Colonic mucosa (tissue), 4 donors: ENCODE measurements at places on chromosomes 16 and 17. TPM values are rescaled to one million over a fixed set of nuclear protein-coding genes. Genes with fewer than 3 reads are reported as not detected.
A peak's percentile ranks its signal among the peaks of the same experiment; 100 is the strongest.

The KRT23 gene
- total RNA-seq: 1.2 TPM

The DNASE1L2 gene
- total RNA-seq: 0.85 TPM

The KRT34 gene
- not detected for total RNA-seq

The KRTAP2-1 gene
- total RNA-seq: not detected

The CYGB gene
- total RNA-seq: 9.9 TPM

- DNase-seq: no peak
Measured at GRCh38 chr16:78884204-78884603, 716.3 kb downstream of the MAF start.

GRCh38 chr16:81315271-81316175 lies 761 bp downstream of the GAN start:
- DNase-seq: peak; percentile 67

DNA sequence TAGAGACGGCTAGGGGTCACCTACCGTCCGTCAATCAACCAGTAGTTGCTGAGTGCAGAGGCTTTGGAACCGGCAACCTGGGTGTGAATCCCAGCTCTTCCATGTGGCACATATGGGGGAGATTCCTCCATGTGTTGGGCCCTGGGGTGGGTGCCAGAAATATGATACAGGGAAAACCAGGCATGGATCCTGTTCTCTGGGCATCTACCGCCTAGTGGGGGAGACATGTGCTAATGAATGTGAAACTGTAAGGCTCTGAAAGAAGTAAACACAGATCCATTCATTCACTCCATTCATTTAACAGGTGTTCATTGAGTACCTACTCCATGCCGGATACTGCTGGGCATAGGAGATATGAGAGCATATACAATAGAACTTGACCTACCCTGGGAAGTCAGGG lies 39.5 kb upstream of the SDK2 start:
- DNase-seq: no peak

DNA sequence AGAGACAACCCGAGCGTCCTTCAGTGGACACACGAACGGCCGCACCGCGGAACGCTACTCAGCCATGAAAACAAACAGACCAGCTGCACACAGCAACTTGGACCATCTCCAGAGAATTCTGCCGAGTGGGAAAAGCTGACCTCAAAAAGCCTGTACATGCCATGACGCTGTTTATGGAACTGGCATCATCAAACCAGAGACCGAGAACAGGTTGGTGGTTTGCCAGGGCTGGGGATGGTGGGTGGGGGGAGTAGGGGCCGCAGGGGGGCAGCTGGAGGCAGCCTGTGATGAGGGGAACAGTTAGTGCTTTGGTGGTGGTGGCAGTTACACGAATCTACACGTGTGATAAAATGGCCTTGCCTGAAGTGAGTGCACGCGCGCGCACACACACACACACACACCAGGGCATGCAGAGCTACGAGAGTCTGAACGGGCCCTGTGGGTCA lies 169.8 kb downstream of the LAT start:
- DNase-seq: no peak

GRCh38 chr17:39688475-39688835 lies 598 bp upstream of the PGAP3 start:
- DNase-seq: no peak

GRCh38 chr16:8905795-8906591 lies 23.8 kb downstream of the LITAFD start:
- DNase-seq: no peak

DNA sequence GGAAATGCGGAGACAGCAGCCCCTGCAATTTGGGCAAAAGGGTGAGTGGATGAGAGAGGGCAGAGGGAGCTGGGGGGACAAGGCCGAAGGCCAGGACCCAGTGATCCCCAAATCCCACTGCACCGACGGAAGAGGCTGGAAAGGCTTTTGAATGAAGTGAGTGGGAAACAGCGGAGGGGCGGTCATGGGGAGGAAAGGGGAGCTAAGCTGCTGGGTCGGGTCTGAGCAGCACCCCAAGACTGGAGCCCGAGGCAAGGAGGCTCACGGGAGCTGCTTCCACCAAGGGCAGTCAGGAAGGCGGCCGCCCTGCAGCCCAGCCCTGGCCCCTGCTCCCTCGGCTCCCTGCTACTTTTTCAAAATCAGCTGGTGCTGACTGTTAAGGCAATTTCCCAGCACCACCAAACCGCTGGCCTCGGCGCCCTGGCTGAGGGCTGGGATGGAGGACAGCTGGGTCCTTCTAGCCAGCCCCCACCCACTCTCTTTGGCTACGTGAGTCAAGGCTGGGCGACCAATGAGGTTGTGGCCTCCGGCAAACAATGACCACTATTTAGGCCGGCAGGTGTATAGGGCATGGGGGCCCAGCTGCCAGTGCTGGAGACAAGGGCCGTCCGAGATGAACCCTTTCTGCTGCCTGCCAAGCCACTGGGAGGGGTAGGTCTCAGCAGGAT lies 507 bp downstream of the SERPINF1 start:
- no peak for DNase-seq

DNA sequence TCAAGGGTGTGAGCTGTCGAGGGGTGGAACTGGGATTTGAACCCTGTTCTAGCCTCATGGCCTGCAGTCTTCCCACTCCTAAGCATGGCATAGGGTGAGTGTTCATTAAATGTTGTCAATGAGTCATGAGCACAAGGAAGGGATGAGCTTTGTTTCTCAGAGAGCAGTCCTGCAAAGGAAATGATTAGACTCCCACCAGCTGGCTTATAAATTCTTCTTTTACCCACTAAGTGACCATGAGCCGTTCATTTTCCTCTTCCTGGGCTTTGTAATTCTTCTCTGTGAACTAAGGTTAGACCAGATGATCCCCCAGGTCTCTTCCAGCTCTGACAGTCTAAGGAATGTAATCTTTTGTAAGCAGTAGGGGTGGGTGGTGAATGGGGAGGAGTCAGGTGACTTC lies 47.9 kb upstream of the HNF1B start:
- no peak for DNase-seq

GRCh38 chr17:59601130-59601529 lies 18.6 kb upstream of the CLTC start:
- no peak for DNase-seq

GRCh38 chr16:23902748-23903414 lies 67.1 kb downstream of the PRKCB start:
- no peak for DNase-seq

GRCh38 chr16:27506771-27507170 lies 42.9 kb downstream of the GTF3C1 start:
- DNase-seq: no peak

DNA sequence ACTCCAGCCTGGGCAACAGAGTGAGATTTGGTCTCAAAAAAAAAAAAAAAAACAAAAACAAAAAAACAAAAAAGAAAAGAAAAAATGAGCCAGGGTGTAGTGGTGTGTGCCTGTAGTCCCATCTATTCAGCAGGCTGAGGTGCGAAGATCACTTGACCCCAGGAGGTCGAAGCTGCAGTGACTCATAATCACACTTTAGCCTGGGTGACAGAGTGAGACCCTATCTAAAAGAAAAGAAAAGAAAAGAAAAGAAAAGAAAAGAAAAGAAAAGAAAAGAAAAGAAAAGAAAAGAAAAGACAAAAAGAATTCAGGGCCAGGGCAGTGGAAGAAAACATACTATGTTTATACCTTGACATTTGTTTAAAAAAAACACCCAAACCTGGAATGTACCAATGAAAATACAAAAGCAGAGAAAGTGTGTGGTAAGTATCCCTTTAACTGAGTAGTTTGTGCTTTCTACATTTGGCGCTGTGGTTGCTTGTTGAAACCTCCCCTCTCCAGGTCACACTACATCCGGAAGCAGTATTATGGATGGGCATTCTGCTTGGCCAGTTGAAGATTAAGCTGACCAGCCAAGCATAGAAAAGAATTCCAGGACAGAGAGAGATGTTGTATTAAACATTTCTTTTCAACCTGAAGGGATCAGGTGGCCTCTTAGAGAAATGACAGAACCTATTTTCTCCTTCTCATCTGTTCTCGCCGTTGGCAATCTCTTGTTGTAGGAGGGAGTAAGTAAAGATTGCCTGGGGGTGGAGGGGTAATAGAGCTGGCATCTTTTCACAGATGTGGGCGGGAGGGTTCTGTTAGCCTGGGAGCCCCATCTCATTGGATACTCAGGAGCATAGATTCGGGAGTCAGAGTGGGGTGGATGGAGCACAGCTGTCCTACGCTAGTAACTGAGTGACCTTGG lies 12.1 kb upstream of the PRKCB start:
- no peak for DNase-seq

- no peak for DNase-seq
Measured at GRCh38 chr16:57680842-57681375, 12.8 kb downstream of the ADGRG3 start.

- peak; percentile 81 for DNase-seq
Measured at GRCh38 chr16:11312718-11313492, 31.8 kb upstream of the PRM1 start.

GRCh38 chr16:81625544-81626153 lies 153.4 kb upstream of the PLCG2 start:
- peak; percentile 38 for DNase-seq

- DNase-seq: no peak
Measured at GRCh38 chr16:57532266-57532625, 4.1 kb downstream of the CCDC102A start.

GRCh38 chr16:48365025-48365600 lies 20.1 kb downstream of the SIAH1 start:
- DNase-seq: peak; percentile 40

- DNase-seq: no peak
Measured at GRCh38 chr17:49752508-49752907, 11.4 kb downstream of the FAM117A start.

DNA sequence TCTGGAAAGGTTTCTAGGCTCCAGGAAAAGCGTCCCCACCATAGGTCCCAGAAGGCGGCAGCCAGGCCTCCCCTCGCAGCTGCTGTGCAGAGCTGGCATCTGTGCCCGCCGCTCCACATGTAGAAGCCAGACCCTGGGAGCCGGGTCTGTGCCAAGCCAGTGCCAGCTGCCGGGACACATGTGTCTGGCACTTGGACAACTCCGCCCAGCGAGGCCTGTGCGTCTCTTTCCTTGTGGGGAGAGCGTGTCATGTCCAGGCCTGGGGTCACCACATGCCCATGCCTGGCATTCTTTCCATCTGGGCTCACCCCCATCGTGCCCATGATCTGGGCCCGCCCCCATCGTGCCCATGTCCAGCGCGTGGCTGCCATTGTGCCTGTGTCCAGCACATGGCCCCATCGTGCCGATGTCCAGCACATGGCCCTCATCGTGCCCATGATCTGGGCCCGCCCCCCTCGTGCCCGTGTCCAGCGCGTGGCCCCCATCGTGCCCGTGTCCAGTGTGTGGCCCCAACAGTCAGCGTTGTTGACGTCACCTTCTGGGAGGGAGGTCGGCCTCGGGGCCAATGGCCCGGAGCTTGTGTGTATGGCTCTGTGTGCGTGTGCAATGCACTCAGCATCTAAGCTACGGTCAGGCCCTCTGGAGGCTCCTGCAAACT lies 13.3 kb upstream of the ACSF3 start:
- DNase-seq: no peak

DNA sequence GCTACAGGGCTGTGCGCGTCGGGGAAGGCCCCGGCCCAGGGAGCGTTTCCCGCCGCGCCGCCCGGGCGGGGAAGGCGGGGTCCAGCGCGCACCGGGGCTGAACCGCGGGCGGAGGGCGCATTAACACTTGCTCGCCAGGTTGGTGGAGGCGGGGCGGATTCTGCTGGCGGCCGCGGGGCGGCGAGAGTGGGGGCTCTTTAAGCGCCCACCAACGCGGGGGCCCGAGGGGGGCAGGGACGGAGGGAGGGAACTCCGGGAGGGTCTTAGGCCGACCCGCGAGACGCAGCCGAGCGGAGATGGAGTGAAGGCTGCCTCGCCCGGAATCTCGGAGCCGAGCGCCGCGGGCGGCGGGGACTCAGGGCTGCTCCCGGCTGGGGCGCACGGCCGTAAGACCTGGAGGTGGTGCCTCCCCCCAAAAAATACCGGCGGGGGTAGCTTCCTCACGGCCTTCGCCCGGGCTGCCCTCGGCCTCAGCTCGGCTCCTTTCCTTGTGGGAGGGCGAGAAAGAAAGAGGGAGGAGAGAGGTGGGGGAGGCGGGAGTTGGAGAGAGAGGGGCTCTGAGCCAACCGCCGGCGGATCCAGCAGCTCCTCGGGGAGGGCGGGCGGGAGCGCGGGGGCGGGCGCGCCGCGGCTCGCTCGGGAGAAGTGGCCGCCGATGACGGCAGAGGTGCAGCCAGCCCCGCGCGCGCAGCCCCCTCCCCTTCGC lies 415 bp upstream of the FOXF1 start:
- peak; percentile 58 for DNase-seq

GRCh38 chr17:16189791-16190348 lies 25.5 kb downstream of the NCOR1 start:
- DNase-seq: no peak

DNA sequence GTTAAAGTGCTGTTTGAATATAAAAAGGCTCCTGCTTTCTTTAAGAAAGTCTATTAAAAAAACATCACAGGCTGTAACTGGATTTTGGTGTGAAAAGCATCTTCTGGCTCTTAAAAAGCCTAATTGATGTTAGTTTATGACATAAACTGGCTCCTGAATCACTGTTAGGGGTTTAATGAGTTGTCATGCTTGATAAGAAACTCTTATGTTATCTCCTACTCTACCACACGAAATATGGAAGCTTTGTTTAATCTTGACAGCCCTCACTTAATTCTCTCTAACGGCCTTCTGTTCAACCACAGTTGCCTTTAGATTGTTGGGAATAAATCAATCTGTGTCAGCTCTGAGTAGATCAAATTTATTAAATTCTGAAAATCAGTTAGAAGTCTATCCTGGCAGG lies 51.5 kb downstream of the CPPED1 start:
- no peak for DNase-seq

DNA sequence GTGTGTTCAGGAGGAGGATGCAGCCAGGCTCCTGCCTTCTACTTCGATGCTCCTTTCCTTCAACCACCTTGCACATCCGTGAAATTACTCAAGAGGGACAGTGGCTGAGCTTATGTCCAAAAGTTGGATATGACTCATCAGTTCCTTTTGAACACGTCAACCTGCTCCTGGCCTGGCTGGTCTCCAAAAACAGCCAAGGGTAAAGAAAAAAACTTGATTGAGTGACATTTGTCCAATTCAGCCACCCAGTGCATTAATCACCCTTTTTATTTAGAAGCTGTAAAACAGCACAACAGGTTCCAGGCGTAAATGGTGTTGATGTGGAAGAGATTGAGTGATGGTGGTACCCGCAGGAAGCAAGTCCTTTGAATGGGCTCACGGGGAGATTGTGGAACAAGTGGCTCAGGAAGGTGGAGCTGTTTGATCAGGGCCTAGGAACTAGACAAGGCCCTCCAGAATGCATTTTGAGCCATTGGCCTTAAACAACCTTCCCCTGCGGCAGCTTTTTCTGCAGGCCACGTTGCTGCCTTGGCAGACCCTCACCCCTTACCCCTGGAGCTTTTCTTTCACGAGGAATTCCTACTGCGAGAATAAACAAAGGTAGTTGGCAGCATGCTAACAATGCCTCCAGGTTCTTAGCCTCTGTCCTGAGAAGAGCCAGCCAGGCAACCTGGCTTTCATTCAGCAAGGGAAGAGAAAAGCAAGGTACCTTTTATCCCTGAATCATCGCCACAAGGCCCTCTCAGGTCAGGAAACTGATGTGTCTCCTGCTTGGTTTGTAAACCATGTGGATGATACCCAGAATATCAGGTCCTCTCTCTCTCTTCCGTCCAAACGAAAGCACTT lies 173.3 kb upstream of the CACNG5 start:
- no peak for DNase-seq
